Omental fat pad (tissue), 4 donors: ENCODE measurements at places on chromosomes 7 and 10.

- DNase-seq = no peak
Measured at GRCh38 chr7:70539617-70540016, 592.3 kb upstream of the GALNT17 start.

- DNase-seq = no peak
Measured at GRCh38 chr7:139828446-139828845, 618 bp upstream of the TBXAS1 start.

DNA sequence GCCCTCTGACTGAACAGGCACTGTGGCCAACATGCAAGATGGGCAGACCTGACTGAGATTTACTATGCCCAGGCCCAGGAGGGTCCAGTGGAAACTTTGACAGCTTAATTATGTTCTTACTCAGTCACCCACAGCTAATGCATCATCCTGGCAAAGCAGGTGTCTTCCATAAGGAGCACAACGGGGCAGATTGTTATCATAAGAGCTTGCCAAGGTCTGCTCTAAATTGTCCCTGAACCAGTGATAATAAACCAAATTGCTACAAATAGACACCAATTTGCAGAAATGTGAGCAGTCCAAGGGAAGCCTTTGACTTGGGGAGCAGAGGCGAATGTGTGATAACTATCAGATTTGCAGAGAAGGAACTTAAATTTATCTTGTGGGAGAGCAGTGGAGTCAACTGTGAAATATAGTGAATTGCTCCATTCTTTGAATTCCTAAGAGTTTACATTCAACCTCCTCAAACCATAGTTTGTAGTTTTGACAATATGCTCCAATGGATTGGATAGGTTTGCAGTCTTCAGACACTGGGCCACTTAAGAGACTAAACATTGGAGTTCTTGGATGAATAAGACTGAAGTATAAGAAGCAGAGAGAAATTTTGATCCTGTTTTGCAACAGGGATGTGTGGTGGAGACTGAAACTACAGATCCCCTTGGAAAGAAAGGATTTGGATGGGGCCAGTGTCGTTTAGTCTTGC lies 494.7 kb downstream of the CCSER2 start:
- no peak for DNase-seq

DNA sequence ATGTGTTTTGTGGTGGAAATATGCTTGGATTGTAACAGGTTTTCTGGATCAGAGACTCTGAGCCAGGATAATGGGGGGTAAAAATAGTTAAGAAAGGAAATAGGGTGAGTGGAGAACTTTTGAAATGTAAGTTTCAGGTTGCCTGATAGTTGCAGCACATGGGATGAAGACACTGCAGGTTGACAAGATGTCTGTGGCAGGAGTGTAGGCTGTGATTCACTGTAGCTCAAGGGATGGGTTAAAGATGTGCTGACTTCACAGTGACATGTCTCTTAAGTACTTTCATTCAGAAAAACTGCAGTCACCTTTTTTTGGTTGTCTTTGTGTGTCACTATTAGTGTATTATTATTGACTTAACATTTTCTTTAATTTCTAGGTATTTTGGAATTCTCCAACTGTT lies 63.5 kb upstream of the SLC39A12 start:
- DNase-seq = no peak

- no peak for DNase-seq
Measured at GRCh38 chr7:122790132-122790531, 87.4 kb upstream of the RNF148 start.

GRCh38 chr7:129332254-129333035 lies 101.8 kb upstream of the STRIP2 start:
- DNase-seq = no peak

GRCh38 chr7:36764929-36765328 lies 40.6 kb upstream of the AOAH start:
- no peak for DNase-seq

DNA sequence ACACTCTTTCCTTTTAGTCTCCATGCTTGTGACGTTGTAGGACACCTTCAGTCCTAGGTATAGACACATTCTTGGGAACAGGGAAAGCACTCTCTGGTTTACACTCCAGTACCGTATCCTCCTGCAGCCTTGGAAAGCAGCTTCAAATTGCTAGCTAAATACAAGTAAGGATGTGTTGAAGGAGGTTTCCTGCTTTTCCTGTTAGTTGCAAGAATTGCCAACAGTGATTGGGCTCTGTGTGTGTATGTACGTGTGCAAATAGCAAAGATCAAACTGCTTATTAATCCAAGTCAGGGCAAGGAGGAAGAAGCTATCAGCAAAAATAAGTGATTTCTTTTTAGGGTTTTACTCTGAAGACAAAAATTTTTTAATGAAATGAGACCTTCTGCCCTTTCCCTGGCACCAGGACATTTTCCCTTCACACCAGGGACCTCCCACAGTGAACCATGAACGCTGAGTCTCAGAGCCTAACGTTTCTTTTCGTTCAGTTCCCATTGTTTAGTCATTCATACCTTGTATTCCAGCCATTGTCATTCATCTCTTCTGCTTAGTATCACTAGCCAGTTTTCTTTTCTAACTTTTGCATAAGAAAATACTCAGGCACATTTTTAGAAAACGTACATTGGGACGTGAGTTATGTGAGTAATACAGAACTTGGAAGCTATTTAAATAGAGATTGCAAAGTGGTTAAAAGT lies 36.9 kb upstream of the AUTS2 start:
- no peak for DNase-seq
